Progenitor cell of endocrine pancreas (in vitro differentiated cells): ENCODE measurements at places on chromosomes 7 and 10. TPM values are rescaled to one million over a fixed set of nuclear protein-coding genes. Genes with fewer than 3 reads are reported as not detected.

The OR6V1 gene
- total RNA-seq: not detected in 2 replicates

The COL28A1 gene
- 17.3 and 18.3 TPM in 2 replicates for total RNA-seq

The CREB5 gene
- 4.6 and 5.4 TPM in 2 replicates for total RNA-seq

The OR2A12 gene
- not detected in 2 replicates for total RNA-seq

The NPY4R2 gene
- not detected in 2 replicates for total RNA-seq

The SPDYE2B gene
- not detected in 2 replicates for total RNA-seq

The ODAD2 gene
- 0.67 and 0.78 TPM in 2 replicates for total RNA-seq

The HOXA3 gene
- 77.4 and 85.5 TPM in 2 replicates for total RNA-seq

The ZNF92 gene
- 20.6 and 24.1 TPM in 2 replicates for total RNA-seq

The ABCF2 gene
- total RNA-seq: 48.7 and 55.1 TPM in 2 replicates

The DYDC2 gene
- total RNA-seq: 1.4 and 1.8 TPM in 2 replicates

The GJD4 gene
- total RNA-seq: 0.24 TPM in 1 of 2 replicates, not detected in the other

The PPIF gene
- total RNA-seq: 35.9 and 37.1 TPM in 2 replicates

The SPAG6 gene
- total RNA-seq: 8.5 and 8.9 TPM in 2 replicates

The MINDY3 gene
- total RNA-seq: 24.9 and 26.2 TPM in 2 replicates

The SPDYE5 gene
- total RNA-seq: not detected in 2 replicates

The NODAL gene
- not detected in 2 replicates for total RNA-seq

The SPDYE16 gene
- total RNA-seq: 0.31 and 0.47 TPM in 2 replicates

The GRM8 gene
- 4.2 and 4.5 TPM in 2 replicates for total RNA-seq

The CALHM3 gene
- 0.41 and 1.3 TPM in 2 replicates for total RNA-seq

The C10orf67 gene
- 0.38 TPM in 1 of 2 replicates, not detected in the other for total RNA-seq

The SMIM30 gene
- total RNA-seq: 32.2 and 32.8 TPM in 2 replicates

The GRM3 gene
- 0.98 and 1.4 TPM in 2 replicates for total RNA-seq

The GSTO1 gene
- 107 and 127 TPM in 2 replicates for total RNA-seq

The MOSPD3 gene
- 27.1 and 27.9 TPM in 2 replicates for total RNA-seq

The ADCYAP1R1 gene
- 0.07 TPM in 1 of 2 replicates, not detected in the other for total RNA-seq
